Upper lobe of left lung (tissue), 6 donors: ENCODE measurements at places on chromosomes 16 and 17.

- no peak for DNase-seq
Observed at GRCh38 chr16:22942811-22943210, 128.8 kb downstream of the HS3ST2 start.

GRCh38 chr16:72819345-72819744 is 228.6 kb downstream of the ZFHX3 start:
- DNase-seq: no peak

- DNase-seq: no peak
Observed at GRCh38 chr17:36926226-36926625, 11.0 kb upstream of the LHX1 start.

GRCh38 chr16:24694931-24695330 is 34.5 kb upstream of the TNRC6A start:
- DNase-seq: no peak

GRCh38 chr17:78316867-78317789 is 42.7 kb downstream of the SOCS3 start:
- peak; percentile 89 for DNase-seq

- no peak for DNase-seq
Observed at GRCh38 chr16:6020162-6020985, 922.8 kb upstream of the EEF2KMT start.

GRCh38 chr16:82329504-82330192 is 159.6 kb upstream of the MPHOSPH6 start:
- no peak for DNase-seq

- no peak for DNase-seq
Observed at GRCh38 chr16:69338557-69339288, 641 bp downstream of the COG8 start.

- DNase-seq: no peak
Observed at GRCh38 chr17:33324736-33325135, 31.6 kb upstream of the ASIC2 start.

- peak; percentile 75 for DNase-seq
Observed at GRCh38 chr16:87324411-87325275, 7.5 kb upstream of the C16orf95 start.

DNA sequence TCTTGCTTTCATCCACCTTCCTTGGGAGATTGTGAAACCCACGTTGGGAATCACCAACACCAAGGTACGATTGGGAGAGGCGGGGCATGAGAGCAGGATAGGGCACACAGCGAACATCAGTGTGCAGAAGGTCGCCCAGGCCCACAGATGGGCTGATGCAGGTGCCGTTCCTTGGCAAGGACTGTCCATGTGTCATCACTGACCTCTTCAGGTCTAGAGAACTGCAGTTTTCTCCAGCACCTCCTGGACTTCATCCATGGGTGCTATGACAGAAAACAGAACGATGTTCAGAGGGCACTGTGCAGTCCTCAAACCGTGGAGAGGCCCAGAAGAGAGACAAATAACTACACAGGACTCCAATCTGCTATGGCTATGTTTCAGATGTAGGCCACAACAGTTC is 23.9 kb upstream of the TAT start:
- no peak for DNase-seq

DNA sequence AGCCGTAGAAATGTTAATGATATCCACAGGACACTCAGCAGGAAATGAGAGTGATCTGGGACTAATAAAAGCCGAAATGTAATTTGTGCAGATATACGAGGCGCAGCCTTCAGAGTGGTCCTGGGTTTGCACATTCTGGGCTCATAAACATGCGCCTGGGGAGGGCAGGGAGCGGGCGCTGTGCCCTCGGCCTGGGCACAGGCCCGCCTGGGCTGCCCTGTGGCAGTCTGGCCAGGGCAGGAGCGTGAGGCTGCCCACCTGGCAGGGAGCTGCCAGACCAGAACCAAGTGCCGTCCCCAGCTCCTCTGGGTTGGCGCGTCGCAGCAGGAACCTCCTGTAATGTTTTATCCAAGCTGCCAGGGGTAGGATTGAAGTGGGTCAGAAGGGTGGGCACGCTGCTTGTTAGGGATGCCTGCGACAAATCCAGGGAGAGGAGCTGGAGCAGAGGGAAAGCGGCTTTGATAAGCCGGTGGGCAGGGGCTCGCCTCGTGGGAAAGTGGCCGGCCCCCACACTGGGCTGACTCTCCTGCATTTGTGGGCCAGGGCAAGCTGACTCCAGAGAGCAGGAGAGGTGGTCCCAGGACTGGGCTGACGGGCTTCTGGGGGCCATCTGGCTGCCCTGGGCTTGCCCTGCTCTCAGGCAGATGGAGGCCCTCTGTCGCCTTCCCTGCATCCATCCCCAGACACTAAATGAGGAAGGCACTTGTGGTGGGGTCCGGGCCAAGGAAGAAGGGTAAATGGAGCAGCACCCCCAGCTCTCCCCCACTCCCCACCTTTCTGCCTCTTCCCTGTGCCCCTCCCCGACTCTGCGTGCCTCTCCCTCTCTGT is 45.9 kb downstream of the SREBF1 start:
- DNase-seq: no peak

- no peak for DNase-seq
Observed at GRCh38 chr17:46264456-46265198, 30.3 kb upstream of the LRRC37A start.

DNA sequence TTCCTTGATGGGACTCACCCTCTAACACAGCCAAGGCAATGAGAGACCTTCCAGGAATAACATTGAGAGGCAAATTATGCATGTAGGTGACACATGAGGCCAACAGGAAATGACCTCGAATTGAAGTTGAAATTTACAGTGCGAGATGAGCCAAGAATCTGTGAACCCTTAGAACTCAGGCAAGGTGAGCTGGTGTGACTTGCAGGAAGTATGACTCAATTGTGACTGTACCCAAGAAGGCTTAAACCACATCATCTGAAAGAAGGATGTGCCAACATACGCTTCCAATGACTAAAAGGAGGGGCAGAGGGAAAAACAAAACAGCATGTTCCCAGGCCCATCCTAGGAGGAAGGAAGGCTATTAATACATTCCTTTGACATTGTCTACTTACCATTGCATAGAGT is 44.8 kb downstream of the PITPNC1 start:
- no peak for DNase-seq

- DNase-seq: no peak
Observed at GRCh38 chr16:78778101-78779004, 678.9 kb downstream of the WWOX start.

DNA sequence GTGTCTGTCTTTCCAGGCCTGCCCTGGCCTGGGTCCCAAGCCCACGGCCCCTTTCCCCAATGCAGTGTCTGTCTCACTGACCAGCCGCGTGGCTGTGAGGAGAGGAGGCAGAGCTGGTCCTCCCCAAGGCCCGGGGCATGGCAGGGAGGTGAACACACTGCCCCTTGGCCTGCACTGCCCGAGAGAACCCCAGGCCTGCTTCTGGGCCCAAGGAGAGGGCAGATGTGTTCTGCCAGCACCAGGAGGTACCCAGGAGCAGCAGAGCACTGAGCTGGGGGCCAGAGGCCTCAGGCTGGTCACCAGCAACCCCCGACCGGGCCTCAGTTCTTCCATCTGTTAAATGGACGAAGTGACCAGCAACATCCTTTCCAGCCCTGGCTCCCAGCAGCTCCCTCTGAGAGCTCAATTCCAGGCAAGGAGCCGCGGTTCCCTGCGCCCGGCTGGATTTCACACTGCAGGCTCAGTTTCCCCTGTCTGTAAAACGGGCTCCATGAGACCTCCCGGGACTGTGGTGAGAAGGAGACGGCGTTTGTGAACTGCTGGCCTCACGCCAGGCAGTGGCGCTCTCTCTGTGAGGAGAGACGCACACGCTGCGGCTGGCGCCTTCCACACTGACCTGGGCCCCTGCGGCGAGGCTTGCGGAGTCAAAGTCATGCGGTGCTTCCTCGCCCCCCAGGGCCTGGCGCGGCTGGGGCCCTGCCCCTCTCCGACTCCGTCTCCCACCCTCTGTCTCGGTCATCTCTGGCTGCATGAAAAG is 8.1 kb upstream of the ZFPM1 start:
- no peak for DNase-seq

DNA sequence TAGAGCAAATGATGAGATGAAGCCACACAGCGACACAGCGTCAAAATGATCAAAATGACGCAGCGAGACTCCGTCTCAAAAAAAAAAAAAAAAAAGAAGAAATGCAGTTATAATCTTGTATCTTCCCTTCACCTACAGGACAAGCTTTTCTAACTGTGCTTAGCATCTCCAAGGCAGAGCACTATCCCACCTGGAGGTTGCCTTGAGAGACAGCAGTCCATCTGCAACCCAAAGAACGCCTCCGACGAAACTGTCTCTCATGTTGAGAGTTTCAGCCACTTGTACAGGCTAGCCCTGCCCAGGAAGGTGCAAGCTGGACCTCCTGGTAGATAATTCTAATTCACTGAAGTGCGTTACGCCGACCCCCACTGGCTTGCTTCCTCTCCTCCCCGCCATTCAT is 46.7 kb upstream of the GCSH start:
- no peak for DNase-seq

DNA sequence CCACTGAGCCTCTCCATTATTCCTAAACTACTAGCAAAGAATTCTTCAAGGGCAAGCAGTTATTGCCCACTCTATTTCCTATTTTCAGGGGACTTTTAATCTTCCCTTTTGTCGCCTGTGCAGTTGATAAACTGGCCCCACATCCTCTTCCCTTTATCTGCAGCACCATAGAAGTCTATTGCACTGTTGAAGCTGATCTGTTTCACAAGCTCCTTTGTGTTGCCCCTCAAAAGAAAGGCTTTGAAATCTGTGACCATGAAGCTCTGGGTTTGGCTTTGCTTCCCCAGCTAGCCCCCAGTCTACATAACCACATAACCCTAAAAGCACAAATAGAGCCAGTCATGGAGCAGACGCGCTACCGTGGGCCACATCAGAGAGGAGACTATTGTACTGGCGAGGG is 37.1 kb downstream of the CDRT15 start:
- DNase-seq: no peak

DNA sequence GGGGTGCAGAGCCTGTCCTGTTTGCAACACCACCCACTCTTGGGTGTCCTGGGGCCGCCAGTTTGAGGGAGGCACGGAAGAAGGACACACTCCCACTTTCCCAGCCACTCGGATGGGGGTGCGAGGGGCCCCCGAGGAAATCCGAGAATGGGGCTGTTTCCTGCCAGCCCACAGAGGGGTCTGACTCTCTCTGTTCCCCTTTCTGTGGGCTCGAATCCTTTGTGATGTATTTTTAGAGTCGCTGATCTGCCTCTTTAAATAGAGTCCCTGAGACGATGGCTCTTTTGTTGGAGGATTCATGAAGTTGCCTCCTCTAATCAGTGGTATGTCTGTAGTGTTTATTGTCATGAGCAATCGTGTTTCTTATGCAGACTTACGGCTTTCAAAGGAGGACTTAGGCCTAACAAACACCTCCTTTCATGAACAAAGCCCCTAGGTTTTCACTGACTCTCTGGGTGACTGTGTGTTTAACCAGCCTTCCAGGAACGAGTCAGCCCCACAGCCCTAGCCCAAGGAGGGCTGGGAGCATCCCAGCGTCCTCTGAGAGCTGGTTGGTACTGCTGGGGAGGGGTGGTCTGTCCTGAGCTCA is 29.1 kb downstream of the CIBAR2 start:
- DNase-seq: no peak

GRCh38 chr16:17301593-17302135 is 169.1 kb downstream of the XYLT1 start:
- no peak for DNase-seq

DNA sequence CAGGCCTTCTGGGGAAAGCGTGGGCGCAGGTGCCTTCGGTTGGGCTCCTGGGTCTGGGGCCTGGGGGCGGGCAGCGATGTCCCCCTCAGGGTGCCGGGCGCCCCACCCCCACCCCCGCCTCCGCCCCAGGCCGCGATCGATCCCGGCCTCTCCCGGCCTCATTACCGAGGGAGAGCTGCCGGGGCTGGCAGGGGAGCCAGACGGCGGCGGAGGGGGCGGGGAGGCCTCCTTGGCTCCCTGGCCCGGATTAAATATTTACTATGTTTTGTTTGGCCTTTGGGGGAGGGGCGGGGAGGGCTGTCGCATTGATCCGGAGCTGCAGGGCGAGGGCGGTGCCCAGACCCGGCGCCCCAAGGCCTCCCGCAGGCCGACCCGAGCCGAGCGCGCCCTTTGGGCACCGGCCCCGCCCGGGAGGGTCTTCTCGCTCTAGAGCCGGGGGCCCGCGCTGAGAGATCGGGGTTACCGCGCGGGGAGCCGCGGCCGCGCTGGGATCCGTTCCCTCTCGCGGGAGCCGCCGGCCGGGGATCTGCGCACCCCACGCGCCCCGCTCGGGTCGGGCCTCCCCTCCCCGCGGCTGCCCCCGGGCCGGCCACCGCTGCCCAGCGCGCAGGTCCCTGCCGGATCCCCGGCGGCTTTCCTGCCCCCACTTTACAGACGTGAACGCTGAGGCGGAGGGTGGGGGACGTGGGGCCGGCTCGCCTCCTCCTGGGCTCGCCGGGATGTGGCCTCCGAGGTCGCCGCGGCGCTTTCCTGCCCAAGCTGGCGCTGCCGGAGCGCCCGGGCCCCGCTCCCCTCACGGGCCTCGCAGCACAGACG is 27.0 kb downstream of the RTN4RL1 start:
- peak; percentile 86 for DNase-seq

DNA sequence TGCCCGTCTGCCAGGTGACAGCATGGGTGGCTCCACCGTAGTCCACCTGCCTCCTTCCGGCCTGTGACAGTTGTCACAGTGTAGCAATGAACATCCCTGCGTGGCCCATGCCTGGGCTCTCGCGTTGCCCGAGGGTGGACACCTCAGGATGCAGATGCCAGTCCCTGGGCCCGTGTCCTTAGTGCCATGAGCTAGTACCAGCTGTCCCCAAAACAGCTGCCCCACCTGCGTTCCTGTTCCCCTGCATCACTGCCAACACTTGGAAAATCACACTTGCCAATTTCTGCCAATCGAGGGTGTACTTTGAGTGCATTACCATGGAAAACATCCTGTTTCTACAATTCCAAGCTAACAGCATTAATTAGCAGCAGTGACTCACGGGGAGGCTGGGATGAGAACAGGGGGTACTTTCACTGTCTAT is 9.0 kb upstream of the C16orf95 start:
- no peak for DNase-seq

DNA sequence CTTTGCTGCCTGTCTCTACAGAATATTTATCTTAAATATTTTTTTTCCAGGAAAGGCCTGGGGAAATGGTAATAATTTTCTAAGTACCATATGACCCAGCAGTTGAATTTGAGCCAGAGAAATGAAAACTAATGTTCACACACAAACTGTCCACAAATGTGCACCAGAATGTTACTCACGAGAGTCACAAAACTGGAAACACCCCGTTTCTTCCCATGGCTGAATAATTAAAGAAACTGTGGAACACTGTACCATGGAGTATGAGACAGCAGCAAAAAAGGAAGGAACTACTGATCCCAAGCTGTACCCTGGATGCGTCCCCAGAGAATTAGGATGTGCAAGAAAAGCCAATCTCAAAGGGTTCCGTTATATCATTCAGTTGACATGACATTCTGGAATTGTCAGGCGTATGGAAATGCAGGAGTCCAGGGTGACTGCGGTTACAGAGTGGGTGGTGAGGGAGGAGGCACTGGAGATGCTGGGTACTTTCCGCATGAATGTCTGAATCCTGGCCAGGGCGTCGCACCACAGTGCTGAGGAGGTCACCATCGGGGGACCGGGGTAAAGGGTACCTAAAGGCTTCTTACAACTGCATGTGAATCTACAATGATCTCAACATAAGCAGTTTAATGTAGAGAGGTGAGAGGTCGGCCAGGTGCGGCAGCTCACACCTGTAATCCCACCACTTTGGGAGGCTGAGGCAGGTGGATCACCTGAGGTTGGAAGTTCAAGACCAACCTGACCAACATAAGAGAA is 34.5 kb downstream of the USP22 start:
- no peak for DNase-seq
